NCI-H2171 (cell line): ENCODE measurements at places on chromosomes 12 and 14.

DNA sequence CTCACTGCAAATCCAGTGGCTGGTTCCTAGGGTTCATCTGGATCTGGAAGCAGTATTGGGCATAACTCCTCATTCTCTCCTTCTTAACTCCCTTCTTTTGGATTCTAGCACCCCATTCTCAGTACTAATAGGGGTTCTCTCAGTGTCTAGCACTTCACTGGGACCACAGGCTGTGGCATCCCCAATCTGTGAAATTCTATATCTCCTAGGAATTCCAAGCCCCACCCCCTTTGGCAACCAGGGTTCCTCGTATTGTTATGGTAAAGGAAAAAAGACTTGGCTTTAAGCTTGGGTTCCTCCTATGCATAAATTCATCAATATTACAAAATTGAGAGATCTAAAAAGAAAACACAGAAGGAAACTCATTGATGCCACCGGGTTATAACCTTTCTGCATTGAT lies 45.0 kb upstream of the FBXO21 start:
- DNase-seq, result no peak

DNA sequence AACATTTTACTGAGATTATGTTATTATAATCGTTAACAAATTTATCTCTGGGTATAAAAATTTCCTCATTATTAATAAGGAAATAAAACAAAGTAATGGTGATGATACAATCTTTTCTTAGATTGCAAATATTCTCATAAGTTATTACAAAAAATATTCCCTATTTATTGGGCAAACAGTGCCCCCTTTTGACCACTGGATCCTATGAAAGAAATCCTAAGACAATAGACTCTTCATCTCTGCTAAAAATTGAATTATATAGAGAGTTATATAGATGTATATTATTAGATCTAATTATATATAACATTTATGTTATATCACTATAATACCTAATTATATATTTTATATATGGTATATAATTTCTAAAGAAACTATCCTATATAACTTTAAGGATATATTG lies 94.2 kb upstream of the FGD4 start:
- DNase-seq, result no peak

DNA sequence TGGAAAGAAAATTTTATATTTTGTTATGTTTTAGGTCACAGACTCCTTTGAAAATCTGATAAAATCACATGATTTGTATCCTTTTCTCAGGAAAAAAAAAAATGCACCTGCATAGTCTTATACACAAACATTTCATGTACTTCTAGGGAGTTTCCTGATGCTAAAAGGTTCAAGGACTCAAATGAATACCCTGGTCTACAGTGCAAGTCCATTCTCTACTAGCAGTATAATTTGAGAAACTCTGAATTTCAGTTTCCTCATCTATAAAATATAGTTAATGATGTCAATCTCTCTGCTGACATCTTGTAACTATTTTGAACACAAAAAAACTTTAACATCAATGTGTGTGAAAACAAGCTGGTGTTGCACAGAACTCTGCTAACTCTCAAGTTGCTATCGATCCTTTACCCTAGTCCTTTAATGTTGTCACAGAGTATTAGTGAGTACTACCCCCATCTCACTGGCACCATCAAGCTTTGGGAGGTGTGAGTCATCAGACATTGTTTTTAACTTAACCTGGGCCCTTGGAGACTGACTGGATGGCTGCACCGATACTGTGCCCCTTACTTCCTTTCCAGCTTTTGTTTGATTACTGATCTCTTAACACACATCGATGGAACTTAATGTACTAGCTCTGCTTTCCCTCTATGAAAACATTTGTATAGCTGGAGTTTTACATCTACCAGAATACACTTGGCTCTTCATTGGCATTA lies 251.9 kb upstream of the SOX5 start:
- no peak for DNase-seq

DNA sequence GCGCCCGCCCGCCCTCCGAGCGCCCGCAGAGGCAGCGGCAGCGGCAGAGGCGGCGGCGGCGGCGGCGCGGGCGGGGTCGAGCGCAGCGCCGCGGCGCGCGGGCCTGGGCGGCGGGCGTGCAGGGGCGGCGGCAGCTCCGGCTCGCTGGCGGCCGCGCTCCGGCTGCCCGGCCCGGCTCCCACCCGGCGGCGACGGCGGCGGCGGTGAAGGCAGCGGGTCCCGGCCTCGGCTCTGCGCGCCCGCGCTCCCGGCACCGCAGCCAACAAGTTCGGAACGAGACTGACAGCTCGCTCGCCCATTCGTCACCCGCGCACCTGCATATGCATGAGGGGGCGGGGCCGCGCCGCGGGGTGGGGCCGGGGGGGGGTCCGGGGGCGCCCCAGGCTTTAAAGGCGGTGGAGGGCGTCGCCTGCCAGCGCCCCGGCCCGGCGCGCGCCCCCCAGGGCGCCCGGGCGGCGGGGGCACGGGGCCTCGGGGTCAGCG lies at the start of gene JAG2:
Gene JAG2 (minus strand): TSS at position 281 of the 483 bp plus-strand sequence. CDS start 356 bp downstream, outside the sequence.
- DNase-seq, result peak; percentile 83

- DNase-seq, result no peak
Measured at GRCh38 chr12:31318657-31319269, 7.2 kb downstream of the SINHCAF start.

DNA sequence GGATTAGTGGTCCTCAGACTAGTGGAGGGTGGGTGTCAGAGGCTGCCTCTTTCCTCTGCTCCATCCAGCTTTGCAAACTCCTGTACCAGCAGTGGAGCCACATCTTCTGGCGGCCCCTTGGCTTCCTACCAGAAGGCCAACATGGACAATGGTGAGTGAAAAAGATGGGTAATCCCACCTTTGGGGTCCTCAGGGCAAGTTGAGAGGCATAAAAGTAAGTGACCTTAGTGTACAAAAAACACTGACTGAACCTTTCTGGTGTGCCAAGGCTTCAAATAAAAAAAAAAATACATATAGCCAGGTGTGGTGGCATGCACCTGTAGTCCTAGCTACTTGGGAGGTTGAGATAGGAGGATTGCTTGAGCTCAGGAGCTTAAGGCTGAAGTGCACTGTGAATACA lies 9.2 kb upstream of the PIP4K2C start:
- DNase-seq, result no peak

GRCh38 chr12:86006727-86007126 lies 132.6 kb downstream of the NTS start:
- no peak for DNase-seq

GRCh38 chr12:62003226-62003625 lies 257.0 kb upstream of the USP15 start:
- no peak for DNase-seq
